ENCODE measurements at places on chromosomes 11 and 22.

- DNase-seq, result no peak
Observed at GRCh38 chr11:69828276-69828970, 9.2 kb upstream of the FGF3 start.

GRCh38 chr11:70415642-70416395, 17.5 kb downstream of the CTTN start:
- no peak for DNase-seq

DNA sequence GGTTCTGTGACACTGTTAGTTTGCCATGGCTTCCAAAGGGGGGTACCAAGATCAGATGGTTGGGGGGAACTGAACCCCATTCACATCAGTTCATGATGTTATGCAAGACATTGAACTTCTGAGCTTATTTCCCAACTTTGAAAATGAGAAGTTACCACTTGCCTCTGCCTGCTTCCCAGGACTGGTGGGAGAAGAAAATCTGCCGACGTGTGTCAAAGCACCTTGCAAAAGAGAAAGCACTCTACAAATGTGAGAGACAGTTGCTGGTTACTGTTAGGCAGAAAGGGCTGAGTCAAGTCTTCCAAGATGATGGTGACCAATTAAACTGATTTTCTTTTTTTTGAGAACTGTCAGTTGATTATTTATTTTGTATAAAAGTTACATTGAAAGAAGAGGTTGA, 45.6 kb downstream of the SMCO4 start:
- DNase-seq, result no peak

- no peak for DNase-seq
Observed at GRCh38 chr11:7495882-7496551, 10.7 kb downstream of the OLFML1 start.

DNA sequence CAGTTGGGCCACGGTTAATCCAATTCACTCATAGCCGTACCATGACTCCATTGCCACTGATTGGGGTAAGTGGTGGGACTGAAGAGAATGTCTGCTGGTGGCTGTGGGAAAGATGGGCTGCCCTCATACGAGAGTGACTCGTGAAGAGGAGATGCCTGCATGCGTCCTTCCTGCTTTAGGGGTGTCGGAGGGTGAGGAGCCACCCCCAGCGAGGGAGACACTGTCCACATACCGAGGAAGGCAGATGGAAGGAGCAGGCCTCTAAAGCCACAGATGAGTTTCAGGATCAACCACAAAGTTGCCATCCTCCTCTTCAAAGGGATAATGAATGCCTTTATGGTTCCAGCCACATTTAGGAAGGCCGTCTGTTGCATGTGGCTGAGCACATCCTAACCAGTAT, 83.2 kb downstream of the GRIK4 start:
- no peak for DNase-seq

DNA sequence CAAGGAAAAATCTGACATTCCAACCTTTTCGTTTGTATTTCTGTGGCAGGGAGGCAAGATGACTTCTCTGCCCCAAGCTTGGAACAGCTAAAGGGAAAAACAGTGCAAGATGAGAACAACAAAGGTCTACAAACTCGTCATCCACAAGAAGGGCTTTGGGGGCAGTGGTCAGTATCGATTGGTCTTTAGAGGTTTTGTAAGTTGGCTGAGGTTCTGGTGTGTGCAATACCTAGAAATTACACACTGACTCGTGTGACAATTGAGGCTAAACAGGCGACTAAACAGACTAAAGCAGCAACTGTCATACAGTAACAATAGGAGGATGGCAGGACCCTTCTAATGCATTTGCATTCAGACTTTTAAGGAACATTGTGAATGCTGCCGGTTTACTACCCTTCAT, 994 bp downstream of the DEPDC5 start:
- no peak for DNase-seq

GRCh38 chr22:40430991-40431390, 60.6 kb downstream of the SGSM3 start:
- DNase-seq, result no peak

GRCh38 chr22:29609139-29609538, 5.7 kb downstream of the NF2 start:
- no peak for DNase-seq

- DNase-seq, result no peak
Observed at GRCh38 chr11:113493206-113493605, 18.0 kb upstream of the DRD2 start.

GRCh38 chr11:1303126-1303821, 6.2 kb downstream of the TOLLIP start:
- DNase-seq, result no peak

DNA sequence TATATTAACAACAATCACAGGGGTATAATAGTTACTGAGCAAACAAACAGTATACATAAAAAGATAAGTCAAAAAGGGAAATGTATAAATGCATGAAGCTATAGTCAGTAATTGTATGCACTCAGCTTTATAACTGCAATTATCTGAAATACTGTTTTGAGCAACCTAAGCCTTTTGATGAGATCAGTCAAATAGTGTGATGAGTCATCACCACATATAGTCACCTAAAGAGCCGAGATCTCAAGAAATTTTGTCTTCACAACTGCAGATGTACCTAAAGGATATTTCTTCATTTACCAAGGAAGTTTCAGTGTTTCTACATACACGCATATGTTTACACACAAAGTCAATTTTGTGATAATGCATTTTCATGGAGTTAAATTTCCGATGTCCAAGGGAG, 5.4 kb upstream of the OR51A2 start:
- DNase-seq, result no peak

DNA sequence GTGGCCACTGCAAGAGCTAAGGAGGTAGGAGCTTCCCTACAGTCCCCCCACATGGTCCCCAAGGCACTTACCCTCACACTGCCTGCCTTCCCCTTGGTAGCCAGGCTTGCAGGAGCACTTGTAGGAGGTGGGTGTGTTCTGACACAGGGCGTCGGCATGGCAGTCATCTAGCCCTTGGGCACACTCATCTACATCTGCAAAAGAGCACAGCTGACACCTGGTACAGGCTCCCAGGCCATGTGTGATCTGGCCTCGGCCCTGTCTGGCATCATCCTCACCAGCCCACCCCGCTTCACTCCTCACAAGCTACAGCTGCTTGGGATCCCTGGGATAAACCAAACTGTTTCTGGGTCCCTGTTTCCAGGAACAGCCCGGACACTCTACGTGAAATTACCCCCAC, 1.8 kb downstream of the SCUBE2 start:
- no peak for DNase-seq

DNA sequence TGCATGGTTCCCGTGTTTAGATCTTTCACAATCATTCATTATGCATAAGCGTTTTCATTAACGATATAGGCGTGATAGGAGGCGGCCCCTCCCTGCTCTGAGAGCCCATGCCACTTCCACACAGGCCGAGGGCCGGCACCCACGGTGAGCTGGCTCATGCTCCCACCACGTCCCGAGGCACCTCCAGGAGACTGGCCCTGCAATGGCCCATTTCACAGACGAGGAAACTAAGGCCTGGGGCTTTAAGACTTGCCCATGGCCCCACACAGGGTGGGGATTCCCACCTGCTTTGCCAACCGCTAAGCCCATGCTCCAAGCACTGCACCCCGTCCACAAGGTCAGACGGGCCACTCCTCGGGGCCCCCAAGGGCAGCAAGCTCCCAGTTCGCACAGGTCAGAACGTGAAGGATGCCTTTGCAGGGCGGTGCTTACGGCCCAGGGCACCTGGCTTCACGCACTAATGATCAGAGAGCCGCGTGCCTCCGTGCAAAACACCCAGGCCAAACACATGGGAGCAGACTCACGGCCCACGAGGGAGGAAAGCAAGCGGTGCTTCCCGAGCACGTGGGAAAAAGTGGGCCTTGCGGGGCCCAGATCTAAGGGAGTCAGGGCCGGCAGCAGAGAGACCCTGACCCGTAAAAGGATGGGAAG, 8.3 kb downstream of the OSBPL5 start:
- no peak for DNase-seq

- no peak for DNase-seq
Observed at GRCh38 chr11:811446-812245, 1.9 kb downstream of the RPLP2 start.

DNA sequence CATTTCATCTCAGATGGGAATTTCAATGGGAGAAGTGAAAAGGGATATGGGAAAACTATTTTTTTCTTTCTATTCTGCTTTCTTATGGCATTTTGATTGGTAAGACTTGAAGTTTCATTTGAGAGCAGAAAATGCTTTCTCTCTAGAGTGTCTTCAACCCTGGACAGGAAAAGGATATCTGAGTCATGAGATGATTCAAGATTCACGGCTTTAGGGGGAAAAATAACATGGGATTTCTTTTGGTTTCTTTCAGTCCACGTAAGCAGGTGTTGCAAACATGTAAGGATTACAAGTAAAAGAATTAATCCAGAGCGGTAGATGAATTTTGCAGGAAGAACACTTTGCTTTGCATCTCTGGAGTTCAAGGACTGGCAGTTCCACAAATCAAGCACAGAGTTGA, 1001.0 kb upstream of the TENM4 start:
- DNase-seq, result no peak

- DNase-seq, result no peak
Observed at GRCh38 chr11:3949125-3949524, 93.7 kb downstream of the STIM1 start.

- no peak for DNase-seq
Observed at GRCh38 chr22:43013355-43014315, 1.3 kb downstream of the PACSIN2 start.

GRCh38 chr11:24496736-24497725, at the start of gene LUZP2:
TSS of gene LUZP2 (plus strand) at chr11:24497053.
- DNase-seq, result no peak

GRCh38 chr22:44901301-44901700, 108.5 kb downstream of the PHF21B start:
- DNase-seq, result no peak

- no peak for DNase-seq
Observed at GRCh38 chr11:65915821-65916251, 3.0 kb downstream of the C11orf68 start.

DNA sequence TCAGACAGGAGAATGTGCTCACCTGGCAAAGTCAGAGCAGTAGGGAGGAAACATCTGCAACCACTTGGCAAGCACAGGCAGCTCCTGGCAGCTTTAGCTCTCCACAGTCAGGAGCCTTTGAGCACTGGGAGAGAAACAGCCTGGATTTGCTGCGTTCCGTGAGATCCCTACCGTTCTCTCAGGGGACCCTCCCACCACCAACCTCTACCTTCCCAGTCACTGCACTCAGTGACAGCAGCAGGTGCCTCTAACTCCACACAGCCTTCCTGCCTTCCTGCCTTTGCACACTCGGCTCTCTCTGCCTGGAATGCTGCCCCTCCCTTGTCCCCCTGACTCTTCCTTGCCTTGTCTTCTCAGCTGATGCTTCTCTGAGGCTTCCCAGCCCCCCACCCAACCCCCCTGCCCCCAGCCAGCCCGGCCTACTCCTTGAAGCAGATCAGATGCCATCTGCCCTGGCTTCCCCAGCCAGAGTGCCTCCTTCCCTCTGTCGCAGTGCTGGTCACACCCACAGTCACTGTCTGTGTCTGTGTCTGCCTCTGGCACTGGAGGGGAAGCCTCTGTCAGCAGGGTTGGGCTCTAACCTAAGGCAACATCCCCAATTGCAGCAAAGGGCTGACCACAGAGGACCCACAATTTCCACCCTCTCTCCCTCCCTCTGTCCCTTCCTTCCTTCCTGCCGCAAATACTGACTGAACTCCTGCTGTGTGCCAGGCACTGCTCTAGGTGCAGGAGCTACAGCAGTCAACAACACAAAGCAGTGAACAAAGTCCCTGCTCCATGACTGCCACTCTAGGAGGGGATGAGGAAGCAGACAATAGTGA, 14.9 kb upstream of the TSKU start:
- DNase-seq, result no peak

DNA sequence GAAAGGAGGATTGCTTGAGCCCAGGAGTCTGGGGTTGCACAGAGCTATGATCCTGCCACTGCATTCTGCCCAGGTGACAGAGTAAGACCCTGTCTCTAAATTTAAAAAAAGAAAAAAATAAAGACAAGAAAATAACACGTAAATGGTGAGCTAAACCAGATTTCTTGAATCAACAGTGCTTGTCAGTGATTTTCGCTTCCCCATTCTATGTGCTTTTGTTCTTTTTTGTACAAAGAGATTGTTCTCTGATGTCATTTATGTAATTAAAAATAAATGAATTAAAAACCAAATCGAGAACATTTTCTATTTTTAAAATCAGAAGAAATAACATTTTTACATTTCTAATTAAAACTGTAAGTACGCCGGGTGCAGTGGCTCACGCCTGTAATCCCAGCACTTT, 19.8 kb upstream of the SLC29A2 start:
- DNase-seq, result no peak

GRCh38 chr11:87256694-87257340, 219.1 kb downstream of the TMEM135 start:
- DNase-seq, result no peak

DNA sequence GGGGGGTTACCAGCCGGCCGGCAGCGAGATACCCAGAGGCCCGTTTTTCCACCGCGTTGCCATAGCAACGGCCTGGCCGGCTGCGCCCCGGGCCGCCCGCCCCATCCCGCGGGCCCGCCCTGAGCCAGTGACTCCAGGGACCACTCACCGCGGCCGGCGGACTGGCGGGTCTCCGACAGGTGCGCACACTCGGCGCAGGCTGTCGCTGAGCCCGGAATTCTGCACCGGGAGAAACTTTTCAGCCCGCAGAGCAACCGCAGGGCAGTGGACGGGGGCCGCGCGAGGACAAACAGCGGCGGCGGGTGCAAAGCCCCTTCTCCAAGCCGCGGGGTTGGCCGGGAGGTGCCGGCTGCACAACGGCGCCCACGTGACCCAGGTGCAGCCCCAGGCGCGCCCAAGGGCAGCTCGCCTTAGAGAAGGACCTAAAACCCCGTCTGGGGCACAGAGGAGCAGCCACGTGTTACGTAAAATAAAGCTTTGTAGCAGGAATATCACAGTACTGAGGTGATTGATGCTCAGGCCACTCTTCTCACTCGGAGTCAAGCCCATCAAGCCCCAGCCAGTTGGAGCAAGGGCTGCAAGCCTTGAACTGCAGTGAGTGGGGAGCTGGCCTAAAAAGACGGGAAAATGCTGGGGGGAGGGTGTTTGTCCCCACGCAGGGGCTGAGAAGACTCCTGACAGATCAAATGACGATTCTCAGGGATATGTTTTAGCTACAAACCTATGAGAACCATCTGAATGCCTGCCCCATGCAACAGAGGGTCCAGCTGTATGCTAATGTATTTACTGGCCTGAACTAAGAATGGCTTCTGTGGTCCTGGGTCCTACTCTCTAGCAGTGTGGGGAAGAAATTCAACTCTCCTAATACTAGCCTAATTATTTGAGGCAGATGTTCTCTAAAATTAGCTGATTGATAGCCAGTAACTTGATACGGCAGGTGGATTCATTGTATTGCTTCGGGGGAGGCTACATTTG, at the start of gene STK33:
Gene STK33 (minus strand): TSS at position 294 of the 975 bp plus-strand sequence. CDS start 119,323 bp downstream, outside the sequence.
- no peak for DNase-seq

DNA sequence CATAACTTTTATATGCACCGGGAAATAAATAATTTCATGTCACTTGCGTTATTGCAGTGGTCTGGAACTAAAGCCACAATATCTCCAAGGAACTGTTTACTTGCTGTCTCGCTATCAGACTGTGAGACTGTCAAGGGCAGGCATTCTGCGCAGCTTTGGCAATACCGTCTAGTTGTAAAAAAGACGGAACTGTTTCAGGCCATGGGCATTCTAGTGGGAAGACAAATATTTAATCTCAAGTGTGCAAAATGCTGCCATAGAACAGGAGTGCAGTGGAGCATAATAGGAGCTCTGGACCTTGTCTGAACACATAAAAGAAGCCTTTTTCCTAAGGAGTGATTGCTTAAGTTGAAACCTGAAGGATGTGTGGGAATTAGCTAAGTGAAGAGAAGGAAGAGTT, 53.8 kb downstream of the PACS1 start:
- no peak for DNase-seq

Measured in stimulated activated CD8-positive, alpha-beta memory T cell treated with anti-CD3 and anti-CD28 coated beads, Interleukin-4, amount 100 ng/mL, for 1 hour (primary cell).